ENCODE measurements at places on chromosomes 5 and 9.

GRCh38 chr5:105630803-105631202 is 2039.9 kb downstream of the EFNA5 start:
- no peak for DNase-seq

- DNase-seq: no peak
Measured at GRCh38 chr9:107989544-107989943, 500.0 kb upstream of the KLF4 start.

GRCh38 chr9:137984005-137984404 is 106.4 kb downstream of the CACNA1B start:
- DNase-seq: no peak

GRCh38 chr9:81686614-81687520 is 2.5 kb downstream of the TLE1 start:
- DNase-seq: peak; percentile 49

- no peak for DNase-seq
Measured at GRCh38 chr9:14322211-14323082, 8.5 kb upstream of the NFIB start.
